ENCODE measurements at places on chromosomes 11 and 22.

DNA sequence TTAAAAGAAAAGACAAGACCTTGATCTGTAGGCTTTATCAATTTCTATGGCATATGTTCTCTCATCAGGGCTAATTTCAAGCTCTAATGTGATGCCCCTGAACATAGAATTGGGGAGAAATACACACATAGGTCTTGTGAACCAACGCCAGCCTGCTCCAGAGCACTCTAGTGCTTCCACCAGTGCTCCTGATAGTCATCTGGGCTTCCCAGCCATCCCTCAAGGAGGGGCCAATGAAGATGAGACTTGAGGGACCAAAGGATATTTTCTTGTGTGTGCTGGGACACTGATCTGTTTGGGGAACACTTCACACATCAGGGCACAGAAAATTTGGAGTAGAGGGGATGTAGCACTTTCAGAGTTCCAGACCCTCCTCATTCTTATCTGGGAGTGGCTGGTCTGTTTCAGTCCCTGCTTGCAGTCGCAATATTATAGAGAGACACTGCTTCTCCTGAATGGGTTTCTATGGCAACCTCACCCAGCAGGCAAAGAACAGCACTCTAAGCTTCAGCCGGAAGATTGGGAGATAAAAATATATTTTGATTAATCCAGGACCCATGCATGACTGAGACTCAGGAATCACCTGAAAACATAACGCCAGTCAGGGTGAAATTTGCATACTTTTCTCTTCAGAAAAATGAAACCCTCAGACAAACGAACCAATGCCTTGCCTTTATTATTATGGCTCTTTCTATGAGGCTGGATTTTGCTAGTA lies 28.4 kb upstream of the SCN3B start:
- DNase-seq: no peak

GRCh38 chr22:25358421-25359170 lies 139.2 kb downstream of the CRYBB2 start:
- no peak for DNase-seq

DNA sequence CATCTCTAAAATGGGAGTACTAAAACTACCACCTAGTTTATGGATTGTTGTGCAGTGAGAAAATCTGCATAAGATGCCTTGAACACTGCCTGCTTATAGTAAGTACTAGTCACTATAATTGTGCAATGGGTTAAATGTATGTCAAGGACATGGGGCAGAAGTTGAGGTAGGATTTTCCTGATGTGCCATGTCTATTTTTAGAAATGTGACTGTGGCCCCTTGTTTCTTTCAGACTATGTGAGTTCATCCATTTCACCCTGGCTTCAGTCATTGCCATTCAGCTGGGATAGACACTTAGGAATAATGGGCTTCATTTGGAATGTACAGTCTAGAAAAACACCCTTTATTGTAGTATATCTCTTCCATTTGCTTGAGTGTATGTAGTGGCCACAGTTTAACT lies 51.4 kb downstream of the BDNF start:
- DNase-seq: no peak

DNA sequence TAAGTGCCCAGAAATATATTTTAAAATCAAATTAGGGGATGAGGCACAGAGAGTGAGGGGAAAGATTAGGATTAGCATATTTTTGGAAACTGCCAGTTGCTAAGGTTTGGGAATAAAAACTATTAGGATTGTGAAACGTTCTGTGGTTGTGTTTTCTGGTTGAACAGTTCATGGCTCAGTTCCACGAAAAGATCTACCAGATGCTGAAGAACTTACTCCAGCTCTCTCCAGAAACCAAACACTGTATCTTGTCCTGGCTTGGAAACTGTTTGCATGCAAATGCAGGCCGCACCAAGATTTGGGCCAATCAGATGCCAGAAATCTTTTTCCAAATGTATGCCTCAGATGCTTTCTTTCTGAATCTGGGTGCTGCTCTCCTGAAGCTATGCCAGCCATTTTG lies 15.3 kb downstream of the UBE4A start:
- no peak for DNase-seq

- DNase-seq: no peak
These were observed 127.7 kb upstream of the SESN3 start for GRCh38 chr11:95358511-95359340.

DNA sequence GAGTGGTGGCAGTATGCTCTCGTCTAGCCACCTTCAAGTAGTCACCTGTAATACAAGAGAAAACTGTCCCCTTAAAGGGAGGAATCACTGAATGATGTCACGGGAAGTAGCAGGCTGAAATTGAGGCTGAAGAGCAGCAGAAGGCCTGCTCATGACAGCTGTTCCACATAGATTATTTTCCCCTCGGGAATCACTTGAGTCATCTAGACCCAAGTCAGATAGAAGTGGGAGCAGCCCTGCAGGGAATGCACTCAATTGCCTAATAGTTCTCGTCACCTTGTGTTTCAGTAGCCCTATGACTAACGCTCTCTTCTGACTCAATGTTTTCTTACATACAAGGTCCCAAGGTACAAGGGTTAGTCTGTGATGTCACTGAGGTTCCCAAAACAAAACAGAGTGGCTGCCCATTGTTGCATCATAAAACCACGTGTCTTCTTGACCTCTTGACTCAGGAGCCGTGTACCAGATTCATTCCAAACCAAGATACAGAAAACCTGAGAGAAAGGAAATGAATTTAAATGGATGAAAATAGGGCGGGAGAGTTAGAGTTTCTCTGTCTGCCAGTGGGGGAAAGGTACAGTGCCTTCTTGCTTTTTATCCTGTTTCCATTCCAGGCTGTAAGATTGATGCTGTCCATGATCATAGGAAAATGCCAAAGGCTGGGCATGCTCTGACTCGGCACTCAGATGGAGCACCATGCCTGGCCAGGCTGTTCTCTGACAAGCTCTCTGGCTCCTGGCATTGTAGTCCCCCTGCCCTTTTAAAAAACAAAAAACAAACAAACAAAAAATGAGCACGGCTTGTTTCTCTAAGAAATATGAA lies 21.6 kb upstream of the C11orf96 start:
- DNase-seq: peak; percentile 69

GRCh38 chr11:34382532-34383276 lies 24.9 kb upstream of the ABTB2 start:
- no peak for DNase-seq

GRCh38 chr11:27553186-27553585 lies 46.6 kb upstream of the LIN7C start:
- DNase-seq: no peak

GRCh38 chr11:4076774-4077173 lies 17.8 kb upstream of the RRM1 start:
- no peak for DNase-seq

- no peak for DNase-seq
These were observed 83.9 kb upstream of the USP47 start for GRCh38 chr11:11757909-11758308.

DNA sequence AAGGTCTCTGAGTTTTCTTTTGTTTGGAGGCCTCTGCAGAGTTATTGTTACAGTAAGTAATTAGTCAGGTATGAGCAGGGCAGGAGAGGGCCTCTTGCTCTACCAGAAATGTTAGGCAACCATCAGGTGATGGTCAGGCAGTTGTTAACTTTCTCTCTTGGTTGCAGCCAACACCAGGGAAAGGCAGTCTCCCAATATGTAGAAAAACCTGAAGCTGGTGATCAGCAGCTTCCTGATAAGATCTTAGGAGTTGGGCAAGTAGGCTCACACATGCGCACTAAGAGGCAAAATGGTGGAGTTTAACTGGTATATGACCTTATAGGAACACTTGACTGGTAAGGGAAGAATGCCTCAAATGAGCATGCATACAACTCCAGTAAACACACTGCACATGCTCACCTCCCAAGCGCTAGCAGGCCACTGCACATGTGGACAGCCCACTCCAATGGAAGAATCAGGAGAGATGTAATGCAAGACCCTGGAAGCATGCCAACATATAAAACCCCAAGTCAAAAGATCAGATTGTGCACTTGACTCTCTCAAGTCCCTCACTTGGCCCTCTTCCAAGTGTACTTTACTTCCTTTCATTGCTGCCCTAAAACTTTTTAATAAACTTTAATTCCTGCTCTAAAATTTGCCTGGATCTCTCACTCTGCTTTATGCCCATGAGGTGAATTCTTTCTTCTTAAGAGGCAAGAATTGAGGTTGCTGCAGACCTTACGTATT lies 23.7 kb upstream of the SLC35F2 start:
- DNase-seq: no peak

GRCh38 chr11:78371221-78371891 lies 46.3 kb downstream of the GAB2 start:
- DNase-seq: peak; percentile 58

GRCh38 chr11:74754507-74755252 lies 6.0 kb downstream of the RNF169 start:
- DNase-seq: no peak

- peak; percentile 45 for DNase-seq
These were observed 938 bp downstream of the FXYD6 start for GRCh38 chr11:117875382-117876058.

DNA sequence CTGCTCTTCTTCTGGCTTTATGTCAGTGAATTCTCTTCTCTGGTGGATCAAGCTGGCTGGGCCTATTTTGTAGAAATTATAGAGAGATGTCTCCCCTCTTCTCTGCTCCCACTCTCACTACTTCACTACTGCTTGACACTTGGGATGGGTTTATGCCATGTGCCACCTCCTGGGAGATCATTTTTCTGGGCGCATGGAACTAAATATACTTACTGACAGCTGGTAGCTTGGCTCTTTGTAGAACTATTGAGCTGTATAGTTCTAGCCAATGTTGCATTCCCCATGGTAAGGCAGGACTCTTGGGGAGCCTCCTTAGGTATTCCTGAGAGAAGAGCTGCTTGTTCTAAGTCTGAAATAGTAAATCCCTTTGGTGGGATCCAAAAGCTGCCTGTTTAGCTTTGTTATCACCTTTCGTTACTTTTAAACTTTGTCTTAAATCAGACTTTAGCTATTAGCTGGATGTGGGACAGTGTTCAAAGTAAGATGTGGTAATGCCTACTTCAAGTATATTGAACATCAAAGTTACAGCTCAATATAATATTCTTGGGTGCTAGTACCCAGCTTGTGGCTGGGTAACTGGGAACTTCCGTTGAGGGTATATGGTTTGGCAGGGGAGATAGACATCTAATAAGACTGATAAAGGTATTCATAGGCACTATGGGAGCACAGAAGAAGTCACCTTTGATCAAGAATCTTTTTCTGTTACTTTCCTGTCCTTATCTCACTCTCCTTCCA lies 87.5 kb upstream of the RRM1 start:
- no peak for DNase-seq

DNA sequence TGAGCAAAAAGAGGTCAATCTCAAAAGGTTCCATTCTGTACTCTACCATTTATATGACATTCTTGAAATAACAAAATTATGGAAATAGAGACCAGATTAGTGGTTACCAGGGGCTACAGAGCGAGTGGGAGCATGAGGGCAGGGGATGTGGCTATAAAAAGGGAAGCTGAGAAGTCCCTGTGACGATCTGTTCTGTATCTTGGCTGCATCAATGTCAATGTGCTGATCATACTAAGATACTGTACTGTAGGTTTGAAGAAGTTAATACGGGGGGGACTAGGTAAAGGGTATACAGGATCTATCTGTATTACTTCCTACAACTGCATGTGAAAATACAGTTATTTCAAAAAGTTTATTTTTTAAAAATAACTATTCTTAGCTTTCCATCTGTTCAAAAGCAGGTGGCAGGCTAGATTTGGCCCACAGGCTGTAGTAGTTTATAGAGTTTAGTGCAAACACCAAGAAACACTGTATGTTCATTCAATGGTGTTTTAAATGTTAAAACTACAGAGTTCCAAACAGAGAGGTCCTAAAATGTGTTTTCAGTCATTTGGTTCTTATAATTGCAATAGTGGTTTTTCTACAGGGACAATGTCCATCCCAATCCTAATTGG lies 78.2 kb downstream of the SMCO4 start:
- no peak for DNase-seq

DNA sequence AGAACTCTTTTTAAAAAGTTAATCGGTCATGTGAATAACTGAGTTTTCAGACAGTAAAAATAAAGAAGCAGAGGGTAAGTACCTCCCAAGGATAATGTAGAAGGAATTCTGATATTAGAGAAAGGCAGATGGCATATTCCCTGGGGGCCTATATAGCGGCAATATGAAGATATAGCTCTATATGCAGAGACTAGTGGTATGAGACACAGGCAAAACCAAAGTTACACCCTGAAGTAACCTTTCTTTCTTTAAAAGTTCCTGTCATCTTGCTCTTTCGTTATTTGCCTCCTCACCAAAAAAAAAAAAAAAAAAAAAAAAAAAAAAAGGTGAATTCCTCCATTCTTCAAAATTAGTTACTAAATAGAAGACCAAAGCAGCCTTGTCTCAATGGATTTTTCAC lies 76.2 kb upstream of the ARHGAP32 start:
- no peak for DNase-seq

DNA sequence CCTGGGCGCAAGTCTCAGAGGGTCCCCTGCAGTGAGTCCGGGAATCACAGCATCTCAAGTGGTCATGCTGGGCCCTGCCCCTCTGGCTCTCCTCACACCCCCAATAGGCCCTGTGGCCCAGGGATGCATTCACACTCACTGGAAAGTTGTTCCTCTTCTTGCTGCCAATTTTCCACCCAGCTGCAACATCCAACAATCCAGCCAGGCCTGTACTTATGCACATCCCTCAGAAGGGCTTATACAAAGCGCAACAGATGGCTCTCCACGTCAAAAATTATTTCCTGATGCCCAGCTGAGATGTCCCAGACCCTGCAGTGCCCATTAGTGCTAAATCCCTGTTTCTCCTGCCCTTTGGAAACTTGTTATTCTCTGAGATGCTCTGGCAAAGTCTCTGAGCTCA lies 407.8 kb upstream of the NARS2 start:
- DNase-seq: no peak

DNA sequence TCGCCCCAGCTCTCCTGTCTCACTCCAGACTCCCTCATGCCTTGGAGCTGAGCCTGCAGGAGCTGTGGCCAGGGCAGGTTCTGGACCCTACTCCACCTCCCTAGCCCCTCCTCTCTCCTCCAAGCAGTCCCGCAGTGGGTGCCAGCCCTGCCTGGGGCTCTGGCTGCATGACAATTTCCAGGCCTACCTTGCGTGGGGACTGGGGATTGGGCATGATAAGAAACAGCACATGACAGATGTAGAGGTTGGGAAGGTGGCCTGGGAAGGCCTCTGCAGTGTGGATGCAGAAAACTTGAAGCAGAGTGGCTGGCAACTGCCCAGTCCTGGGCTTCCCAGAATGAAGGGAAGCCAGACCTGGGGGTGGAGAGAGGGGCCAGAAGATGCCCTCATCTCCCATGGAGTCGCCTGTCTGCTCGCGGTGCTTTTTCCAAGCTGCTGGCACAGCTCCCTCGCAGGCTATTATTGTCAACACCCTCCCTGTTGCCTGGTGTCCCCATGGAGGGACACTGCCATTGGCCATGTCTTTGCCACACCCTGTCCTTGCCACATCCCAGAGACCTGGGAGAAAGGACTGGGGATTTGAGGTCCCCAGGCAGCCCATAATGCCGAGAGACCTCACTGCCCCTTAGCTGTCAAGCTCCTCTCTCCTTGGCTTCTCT lies 48.9 kb upstream of the CDON start:
- no peak for DNase-seq

Measured in D341Med (cell line).